ENCODE measurements at places on chromosomes 5 and 9.

DNA sequence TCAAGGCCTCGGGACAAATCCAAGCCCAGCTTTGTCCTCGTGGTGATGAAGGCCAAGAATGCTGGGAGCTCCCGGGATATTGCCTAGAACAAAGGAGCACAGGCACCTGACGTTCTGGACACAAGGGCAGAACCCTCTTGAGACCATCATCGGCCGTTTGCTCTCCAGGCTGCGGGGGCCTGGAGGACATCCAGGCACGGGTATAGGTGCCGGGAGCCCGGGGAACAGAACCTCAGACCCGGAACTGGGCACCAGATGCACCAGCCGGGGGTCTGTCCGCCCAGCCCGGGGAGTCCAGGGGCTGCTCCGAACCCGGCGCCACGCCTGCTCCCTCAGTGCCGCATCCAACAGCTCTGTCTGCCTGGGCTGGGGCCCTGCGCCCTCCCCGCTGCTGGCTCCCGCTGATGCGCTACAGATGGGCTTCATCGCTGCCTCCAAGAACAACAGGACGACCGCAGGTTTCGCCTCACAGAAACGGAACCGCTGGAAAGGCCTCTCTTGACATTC is 88.0 kb downstream of the ADAMTS2 start:
- no peak for DNase-seq

DNA sequence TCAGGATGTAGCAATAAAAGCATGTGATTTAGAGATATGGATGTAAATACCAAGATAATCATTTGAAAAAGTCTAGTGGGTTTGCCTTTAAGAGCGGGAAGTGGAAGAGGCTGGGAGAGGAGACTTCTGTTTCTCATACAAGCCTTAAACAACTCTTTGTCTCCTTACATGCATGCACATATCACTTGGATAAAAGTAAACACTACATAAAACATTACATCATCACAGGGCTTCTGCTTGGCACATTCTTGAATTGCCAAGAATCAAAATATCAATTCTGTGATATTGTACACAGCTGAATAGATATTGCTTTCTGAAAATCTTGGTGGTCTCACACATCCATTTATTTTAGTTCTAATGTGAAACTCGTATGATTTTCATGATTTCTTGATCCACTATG is 57.6 kb downstream of the FOXD1 start:
- DNase-seq, result no peak

GRCh38 chr9:124198331-124198730 is 59.4 kb upstream of the NEK6 start:
- DNase-seq, result no peak

DNA sequence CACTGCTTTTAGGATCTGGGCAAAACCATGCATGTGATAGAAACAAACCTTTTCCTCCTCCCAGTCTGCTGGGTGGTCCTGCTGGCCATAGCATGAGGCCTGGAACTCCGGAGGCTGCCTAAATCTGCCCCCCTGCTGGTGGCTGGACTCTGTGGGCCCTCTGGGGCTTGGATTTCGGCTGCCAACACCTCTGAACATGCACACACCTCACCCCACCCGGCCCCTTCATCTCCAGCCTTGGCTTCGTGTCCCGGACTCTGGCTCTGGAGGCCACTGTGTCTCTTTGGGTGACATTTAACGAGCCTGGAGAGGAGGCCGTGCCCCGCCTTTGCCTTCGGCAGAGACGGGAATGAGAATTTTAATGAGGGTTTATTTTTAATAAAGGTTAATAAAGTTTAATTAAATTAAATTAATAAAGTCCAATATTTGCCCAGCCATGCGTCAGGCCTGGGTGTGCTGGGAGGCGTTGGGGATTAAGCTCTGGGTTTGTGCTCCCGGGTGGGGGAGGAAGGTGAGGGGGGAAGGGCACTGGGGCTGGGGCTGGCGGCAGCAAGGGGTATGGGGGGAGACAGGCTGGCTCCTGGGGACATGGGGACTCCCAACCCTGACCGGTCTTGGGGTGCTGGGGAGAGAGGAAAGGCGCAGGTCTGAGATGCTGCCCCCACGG is 251.8 kb downstream of the PBX3 start:
- DNase-seq, result no peak

- DNase-seq, result no peak
Measured at GRCh38 chr5:128422612-128423011, 115.4 kb downstream of the FBN2 start.

DNA sequence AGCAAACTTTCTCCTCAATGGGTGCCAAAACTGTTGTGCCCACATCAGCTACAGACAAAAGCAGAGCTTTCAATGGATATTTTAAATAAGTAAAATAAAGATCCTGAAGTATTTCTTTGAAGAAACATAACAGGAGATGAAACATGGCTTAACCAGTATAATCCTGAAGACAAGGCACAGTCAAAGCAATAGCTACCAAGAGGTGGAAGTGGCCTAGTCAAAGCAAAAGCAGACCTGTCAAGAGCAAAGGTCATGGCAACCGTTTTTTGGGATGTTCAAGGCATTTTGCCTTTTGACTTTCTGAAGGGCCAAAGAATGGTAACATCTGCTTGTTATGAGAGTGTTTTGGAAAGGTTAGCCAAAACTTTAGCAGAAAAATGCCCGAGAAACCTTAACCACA is 77.9 kb downstream of the ANXA1 start:
- DNase-seq, result no peak

DNA sequence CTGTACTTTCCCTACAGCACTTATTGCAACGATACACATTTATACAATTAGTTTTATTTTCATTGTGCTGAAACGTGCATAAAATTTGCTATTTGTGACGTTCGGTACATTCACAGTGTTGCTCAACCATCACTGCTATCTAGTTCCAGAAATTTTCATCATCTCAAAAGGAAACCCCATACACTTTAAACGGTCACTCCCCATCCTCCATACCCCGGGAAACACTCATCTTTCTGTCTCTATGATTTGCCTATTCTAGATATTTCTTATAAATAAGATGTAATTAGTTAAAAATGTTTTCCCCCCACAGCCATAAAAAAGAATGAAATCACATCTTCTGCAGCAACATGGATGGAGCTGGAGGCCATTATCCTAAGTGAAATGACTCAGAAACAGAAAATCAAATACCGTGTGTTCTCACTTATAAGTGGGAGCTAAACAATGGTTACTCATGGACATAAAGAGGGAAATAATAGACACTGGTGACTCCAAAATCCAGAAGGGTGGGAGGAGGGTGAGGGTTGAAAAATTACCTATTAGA is 40.2 kb upstream of the TEX48 start:
- DNase-seq, result no peak

- DNase-seq, result no peak
Measured at GRCh38 chr5:89444088-89444487, 561.1 kb upstream of the MEF2C start.

DNA sequence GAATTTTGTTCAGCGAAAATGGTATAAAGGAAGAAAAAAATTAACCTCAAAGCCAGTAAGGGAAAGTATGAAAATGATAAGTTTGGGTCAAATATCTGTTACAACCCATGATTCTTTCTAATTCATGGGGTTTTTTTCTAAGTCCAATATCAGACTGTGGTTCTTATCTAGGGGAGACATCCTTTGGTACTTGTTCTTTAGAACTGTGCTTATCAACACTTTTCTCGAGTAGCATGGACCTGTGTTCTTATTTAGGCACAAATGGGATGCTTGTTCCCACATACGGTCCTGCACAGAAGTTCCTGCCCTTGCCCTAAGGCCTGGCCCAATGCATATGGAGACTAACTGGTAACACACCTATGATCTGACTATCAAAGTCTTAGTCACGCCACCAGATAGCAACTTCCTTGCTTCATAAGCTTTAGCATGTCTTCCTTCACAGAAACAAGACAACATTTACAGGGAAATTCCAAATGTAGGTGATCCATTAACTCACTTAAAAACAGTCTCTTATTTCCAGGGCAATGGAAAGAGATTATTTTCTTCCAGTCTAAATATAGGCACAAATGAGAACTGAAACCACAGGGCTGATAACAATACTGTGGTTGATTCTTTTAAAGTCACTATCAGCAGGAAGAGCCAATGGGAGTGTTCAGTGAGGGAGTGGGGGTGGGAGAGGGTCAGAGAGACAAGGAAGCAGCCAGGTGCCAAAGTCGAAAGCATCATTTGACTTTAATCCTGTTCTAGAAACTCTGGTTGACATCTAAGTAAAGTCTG is 268.8 kb upstream of the ANKRD55 start:
- no peak for DNase-seq

GRCh38 chr5:34666392-34667080 is 10.4 kb downstream of the RAI14 start:
- DNase-seq, result no peak

DNA sequence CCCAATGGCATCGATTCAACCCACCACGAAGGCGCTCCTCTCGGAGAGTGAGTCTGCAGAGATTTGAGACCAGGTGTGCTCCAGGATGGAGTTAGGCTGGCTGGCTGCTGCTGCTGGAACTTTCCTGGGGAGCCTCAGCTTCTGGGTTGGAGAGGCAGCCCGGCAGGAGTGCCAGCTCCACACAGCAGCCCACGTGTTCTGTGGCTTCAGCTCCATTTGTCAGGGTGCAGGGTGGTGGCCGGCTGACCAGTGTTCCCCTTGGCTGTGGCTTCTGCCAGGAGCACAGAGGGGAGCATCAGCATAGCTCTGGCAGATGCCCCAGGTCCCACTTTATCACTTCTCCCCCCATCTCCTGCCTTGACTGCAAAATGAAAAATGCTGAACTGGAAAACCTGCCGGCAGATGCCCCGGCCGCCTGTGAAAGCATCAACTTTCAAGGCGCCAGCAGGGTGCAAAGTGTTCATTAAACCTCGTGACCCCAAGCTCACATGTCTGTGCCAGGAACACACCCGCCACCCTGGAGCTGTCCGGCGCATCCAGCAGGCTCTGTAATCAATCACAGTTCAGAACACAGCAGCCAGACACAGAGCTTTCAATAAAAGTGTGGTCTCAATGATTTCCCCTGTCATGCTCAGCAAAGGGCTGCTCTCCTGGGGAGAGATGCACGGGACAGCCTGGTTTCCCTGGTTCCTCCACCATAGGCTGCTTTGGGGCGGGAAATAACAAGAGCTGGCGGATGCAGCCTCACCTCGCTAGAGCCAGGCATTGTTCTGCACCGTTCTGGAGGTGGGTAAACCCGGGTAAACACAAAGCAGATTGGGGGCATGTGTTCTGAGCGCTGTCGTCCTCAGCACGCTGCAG is 53.2 kb downstream of the TRIP13 start:
- DNase-seq, result no peak

DNA sequence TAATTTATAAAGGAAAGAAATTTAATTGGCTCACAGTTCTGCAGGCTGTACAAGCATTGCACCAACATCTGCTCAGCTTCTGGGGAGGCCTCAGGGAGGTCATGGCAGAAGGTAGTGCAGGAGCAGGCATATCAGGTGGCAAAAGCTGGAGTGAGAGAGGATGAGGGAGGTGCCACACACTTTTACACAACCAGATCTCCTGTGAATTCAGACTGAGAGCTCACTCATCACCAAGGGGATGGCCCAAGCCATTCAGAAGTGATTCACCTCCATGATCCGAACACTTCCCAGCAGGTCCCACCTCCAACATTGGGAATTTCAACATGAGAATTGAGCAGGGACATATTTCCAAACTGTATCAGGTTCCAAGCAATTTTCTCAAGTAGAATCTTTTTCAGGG is 84.7 kb upstream of the BRINP1 start:
- DNase-seq, result no peak

DNA sequence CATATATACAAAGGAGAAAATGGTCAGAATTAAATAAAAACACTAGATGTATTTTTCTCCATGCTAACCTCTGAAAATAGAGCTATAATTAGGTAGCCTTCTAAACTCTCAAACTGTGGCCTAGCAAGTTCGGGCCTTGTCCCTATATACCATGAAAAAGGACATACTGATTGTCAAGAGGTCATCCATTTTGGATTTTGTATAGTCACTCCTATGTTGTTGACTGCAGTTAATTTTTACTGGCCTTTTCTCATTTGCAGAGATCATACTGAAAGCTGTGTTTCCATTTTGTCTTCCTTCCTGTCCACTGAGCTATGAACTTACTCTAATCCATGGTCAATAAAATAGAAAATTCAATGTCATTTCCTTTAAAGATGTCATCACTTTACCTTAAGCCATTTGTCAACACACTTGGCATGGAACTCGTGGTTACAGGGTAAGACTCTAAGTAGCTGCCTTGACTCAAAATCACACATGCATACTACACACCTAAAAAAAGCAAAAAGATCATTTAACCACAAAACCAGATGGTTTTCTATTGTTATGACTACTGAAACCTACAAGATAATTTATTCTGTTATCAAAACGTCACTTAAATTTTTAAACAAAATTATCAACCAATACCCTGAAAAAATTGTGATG is 58.0 kb downstream of the RNF38 start:
- no peak for DNase-seq

GRCh38 chr9:38046661-38047300 is 22.2 kb downstream of the SHB start:
- no peak for DNase-seq

- DNase-seq, result no peak
Measured at GRCh38 chr5:127969651-127970050, 113.9 kb upstream of the SLC12A2 start.

DNA sequence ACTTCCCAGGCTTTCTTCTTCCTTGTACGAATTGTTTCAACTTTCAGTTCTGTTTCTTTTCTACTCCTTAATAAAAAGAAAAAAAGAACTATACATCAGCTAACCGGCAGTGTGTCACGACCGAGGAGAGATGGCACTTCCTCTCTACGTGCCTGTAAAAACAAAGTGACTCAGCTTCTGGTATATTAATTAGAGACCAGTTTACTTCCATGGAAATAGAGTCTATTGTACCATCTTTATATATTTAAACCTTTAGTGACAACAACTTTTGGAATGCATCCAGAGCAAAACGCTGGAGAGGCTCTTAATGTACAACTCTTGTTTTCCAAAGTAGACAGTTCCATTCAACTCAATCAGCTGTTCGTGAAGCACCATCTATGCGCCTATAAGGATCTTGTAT is 94.5 kb upstream of the LIFR start:
- DNase-seq, result peak; percentile 1

DNA sequence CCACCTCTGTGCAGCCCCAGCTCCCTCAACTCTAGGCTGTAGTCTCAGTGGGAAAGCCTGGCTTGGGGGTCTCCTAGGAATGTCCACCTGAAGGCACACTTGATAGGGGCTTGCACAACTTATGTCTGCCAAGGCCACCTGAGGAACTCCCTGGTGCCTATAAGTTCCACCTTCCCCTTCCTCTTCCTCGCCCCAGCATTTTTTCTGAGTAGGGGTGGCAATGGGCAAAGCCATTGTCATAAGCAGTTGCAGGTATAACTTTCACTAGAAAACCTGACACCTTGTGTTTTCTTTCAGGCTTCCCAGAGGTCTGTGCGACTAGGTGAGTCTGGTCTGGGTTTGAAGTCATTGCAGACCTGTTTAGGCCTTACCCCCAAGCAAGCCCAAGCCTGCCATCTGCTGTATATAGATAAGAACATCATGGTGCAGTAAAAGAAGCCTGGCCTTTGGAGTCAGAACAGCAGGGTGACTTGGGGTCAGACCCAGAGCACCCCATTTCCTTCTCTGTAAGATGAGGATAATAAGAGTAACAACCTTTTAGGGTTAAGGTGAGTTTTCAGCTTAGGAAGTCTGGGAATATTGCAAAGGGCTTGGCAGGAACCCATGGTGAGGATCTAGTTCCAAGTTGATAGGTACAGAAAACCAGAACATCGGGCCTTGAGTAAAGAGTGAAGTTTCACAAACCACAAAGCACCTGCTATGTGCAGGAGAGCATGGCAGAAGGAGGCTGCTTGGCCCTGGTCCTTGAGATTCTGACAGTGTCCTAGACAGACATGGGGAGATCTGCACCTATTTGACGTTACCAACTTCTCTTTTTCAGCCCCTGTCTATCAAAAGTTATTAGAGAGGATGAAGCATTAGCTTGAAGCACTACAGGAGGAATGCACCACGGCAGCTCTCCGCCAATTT is 33.8 kb downstream of the TGFBI start:
- peak; percentile 48 for DNase-seq

All from AML-193 (cell line).